ENCODE measurements at places on chromosomes 16 and 17.

DNA sequence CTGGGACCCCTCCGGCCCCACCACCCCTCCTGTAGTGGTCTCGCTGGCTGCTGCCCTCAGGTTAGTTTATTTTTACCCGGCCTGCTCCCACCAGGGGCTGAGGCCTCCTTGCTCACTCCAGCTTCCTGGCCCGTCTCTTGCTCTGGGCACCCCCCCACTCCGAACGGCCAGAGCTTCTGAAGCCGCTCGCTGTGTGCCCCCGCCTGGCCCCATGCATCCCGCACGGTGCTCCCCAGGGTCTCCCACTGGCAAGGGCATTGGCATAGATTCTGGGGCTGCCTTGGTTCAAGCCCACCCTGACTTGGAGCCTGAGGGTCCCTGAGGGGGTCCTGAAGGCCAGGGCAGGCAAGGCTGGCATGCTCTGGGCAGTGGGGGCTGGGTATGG is 186.4 kb downstream of the SEC14L1 start:
- DNase-seq, result no peak

DNA sequence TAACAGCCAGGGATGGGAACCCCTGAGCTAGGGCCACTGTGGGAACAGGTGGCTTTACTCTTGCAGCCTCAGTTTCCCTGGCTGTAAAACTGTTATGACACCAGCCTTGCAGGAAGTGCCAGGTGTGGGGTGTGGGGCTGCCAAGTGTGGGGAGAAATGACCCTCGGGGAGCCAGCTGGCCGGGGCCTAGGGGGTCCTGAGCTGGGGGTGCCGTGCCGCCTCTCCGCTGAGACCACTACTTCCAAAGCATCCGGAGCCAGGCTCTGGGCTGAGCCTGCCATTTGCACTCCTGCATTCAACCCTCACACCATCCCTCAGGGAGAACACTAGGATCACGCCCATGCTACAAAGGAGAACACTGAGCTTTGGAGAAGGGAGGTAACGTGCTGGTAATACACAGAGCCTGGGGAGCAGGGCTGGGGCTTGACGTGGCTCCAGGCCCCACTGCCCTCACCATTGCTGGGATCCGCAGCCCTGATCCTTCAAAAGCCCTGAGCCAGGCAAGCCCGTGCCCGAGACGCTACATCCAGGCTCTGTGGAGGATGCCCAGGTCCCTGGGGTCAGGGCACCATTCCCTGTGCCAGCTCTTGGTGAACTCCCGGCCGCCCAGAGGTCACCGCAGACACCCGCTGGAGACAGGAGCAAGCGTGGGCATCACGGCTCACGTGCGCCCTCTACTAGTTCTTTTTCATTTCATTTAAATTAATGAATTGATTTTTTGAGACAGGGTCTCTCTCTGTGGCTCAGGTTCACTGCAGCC is 28.8 kb upstream of the GINS2 start:
- DNase-seq, result peak; percentile 87

- DNase-seq, result no peak
Measured at GRCh38 chr17:12040478-12040877, 19.8 kb downstream of the MAP2K4 start.

DNA sequence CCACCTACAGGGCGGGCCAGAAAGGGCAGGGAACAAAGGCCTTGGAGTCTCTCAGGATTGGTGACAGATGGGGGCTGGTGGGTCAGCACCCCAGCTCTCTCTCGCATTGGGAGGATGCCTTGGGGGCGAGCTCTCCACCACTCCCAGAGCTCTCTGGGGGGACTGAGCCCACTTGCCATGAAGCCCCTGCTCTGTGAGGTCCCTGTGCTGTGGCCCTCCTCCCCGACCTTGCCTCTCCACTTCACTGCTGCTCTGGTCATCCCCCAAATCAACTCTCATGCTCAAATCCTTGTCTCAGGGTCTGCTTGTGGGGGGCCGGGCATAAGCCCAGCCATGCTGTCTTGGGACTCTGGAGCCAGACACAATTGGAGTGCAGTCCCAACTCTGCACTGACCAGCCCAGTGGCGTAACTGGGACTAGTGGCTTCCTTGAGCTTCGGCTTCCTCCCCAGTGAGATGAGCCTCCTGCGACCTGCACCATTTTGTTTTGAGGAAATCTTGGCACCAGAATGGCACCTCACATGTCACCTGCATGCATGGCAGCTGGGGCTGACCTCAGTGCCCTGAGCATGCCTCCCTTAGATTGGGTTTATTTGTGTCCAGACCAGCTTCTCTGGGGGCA is 184.5 kb downstream of the IRF8 start:
- peak; percentile 65 for DNase-seq

DNA sequence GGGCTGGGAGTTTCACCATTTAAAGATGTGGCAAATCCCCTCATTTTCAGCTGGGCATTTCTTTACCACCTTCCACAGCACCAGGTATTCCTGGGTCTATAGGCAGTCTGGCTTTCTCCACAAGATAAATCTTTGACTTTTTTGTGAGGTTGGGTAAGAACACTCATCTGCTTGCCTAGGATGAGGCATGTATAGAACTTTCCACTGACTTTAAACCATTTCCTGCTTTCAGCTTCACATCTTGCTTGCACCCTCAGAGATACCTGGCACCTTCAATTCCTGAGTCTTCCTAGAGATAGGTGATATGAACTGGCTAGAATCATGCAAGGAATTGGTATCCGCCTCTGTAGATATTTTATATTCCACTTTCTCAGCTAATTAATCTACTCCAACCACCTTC is 27.9 kb downstream of the SMURF2 start:
- DNase-seq, result no peak

- DNase-seq, result no peak
Measured at GRCh38 chr16:53668869-53669268, 34.8 kb downstream of the RPGRIP1L start.

GRCh38 chr16:73060892-73061490 is 13.1 kb upstream of the ZFHX3 start:
- peak; percentile 2 for DNase-seq

DNA sequence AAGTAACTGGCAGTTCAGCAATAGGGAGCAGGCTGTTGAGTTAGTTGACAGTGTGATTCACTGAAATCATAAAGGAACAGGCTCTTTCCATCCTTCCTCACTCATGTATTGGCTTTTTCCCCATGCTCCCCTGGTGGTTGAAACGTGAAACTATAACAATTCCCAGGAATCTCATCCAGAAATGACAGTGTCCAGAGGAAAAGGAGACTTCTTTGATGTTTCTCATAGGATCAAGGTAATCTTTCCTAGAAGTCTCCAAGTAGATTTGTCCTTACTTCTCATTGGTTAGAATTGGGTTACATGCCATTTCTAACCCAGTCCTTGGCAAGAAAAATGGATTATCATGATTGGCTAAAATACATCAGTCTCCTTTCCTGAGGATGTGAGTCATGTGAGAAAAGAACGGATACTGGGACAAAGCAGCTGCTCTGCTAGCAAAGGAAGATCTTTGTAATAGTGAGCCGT is 14.4 kb downstream of the TTC19 start:
- DNase-seq, result no peak

GRCh38 chr17:80852476-80853015 is 139.1 kb upstream of the CHMP6 start:
- peak; percentile 76 for DNase-seq

DNA sequence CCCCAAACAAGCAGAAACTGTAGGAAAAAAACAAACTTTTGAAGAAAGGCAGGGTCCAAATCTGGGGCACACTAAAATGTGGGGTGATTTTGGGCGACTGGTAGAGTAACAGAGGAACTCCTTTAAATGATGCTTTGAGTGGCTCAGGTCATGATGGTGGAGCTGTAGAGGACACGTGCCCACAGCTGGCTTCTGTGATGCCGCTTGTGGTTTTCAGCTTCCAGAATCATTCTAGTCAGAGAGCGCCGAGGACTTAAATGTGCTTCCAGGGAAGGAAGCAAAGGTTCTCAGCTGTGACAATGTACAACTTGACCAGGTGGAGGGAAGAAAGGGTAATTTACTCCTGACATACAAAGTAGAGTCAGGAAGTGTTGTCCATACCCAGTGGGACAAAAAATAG is 162.4 kb downstream of the LGALS9B start:
- DNase-seq, result no peak

DNA sequence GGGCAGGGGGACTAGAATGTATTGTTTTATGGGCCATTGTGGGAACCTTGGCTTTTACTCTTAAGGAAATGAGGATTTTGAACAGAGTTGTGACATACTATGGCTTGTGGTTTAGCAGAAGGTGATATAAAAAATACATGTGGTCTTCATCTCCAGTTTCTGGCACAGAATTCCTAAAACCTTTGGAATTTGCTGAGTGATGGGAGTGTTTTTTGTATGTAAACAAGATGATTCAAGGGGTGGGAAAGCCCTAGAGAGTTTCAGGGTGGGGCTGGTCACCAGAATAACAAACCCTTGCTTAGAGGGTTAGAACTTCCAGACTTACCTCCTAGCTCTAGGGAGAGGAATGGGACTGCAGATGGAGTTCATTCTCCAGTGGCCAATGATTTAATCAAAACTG is 316.1 kb downstream of the PHKB start:
- no peak for DNase-seq

DNA sequence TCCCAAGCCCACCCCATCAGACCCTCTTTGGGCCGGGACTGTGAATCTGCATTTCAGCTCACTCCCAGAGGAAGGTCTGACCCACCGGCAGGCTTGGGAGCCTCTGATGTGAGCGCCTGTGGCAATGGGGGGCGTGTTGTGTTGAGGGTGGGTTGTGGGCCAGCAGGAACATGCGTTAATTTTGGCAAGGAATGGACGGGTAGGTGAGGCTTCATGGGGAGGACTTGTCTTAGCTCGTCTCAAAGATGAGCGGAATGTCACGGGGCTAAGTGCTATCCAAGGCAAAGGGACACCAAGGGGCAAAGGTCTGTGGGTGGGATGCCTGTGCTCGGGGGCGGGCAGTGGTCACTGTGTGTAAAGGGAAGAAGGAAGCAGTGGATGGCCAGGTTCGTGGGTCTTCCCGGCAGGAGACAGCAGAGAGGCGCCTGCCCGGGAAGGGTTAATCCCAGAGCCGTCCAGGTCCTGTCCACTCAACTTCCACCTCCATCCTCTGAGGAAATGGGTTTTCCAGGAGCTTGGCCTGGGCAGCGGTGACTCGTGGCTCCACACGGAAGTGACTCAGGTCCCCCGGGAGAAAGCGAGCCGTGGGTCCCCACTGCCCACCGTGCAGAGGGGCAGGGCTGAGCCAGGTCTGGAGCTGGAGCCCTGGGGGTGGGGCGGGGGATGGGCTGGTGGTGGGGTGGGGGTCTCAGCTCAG is 17.4 kb downstream of the ADGRG1 start:
- no peak for DNase-seq

GRCh38 chr16:27317320-27317719 is 3.5 kb downstream of the IL4R start:
- DNase-seq, result peak; percentile 58

DNA sequence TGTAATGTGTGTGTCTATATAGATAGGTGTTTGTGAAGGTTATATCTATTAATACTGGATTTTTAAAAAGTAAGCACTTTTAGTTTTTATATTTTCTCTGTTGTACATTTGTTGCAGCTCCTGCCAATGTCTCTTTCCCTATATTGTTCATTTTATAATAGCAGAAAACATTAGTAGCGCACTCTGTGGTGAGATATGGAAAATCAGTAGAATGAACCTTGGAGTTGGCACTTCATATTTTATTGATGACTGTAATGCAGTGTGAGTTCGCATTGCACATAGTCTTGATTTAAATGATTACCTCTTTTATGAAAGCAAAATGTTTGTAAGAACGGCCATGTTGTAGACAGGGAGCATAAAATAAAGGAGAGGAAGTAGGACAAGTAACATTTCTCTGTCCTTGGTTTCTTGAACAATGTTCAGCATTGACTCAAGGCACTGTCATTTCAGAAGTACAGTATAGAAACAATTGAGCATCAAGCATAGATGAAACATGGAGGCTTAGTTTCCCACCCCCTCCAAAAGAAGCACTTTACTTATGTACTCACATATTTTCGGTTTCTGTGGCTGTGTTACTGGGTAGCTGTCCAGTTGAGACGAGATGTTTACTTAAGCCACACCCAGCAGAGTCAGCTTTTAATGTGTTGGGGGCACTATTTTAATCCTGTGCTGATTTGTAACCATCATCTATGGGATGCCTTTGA is 74.0 kb downstream of the TANC2 start:
- no peak for DNase-seq

- DNase-seq, result no peak
Measured at GRCh38 chr17:32783602-32784001, 93.3 kb downstream of the MYO1D start.

GRCh38 chr16:17397499-17397891 is 73.3 kb downstream of the XYLT1 start:
- DNase-seq, result no peak

DNA sequence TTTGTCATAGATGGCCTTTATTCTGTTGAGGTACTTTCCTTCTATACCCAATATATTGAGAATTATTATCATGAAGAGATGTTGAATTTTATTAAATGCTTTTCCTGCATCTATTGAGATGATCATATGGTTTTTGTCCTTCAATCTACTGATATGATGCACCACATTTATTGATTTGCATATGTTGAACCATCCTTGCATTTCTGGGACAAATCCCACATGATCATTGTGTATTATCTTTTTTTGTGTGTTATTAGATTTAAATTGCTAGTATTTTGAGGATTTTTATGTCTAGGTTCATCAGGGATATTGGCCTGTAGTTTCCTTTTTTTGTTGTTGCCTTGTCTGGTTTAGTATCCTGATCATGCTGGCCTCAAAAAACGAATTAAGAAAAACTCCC is 124.5 kb upstream of the CES5A start:
- no peak for DNase-seq

DNA sequence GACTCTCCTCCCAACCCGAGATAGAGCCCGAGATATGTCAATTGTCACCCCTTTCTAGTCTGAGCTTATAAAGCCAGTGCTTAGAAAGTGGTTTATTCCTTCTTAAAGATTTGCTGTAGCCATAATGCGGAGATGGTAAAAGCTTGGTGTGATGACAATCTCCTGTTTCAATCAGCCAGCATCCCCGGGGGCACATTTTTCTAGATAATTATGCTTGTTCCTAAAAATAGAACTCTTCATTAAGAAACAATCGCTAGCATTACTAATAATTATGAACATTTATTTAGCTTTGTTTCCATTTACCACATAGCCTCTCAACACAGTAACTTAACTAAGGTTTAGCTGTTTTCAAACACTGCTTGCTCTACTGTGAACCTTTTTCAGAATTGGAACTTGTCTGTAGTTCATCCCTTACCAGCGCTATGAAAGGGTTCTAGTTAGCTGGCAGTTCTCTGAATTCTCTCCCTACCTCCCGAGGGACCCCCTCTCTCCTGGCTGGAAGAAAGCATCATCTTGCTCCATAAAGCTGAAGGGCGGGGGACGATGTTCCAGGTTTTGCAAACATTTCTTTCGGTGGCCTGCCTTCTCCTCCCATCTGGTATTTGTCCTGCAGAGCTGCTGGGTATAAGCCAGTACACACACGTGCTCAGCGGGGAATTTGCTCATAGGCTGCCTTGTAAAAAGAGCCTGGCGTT is 922 bp upstream of the MRPL58 start:
- DNase-seq, result no peak

GRCh38 chr17:27485716-27486495 is 29.7 kb downstream of the KSR1 start:
- DNase-seq, result no peak

DNA sequence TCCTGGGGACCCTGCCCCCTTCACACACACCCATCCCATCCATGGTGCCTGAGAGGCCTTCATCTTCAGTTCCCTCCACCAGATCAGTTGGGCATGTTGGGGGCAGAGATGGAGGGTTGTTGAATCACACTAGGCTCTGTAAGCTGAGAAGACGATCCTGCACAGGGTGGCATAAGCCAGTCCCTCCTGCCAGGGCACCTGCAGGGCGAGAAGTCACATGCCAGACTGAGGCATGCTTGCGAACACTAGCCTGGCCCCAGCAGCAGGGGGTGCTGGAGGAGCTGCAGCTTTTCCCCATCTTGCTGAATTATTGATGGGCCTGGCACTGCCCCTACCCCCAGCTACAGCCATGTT is 6.1 kb upstream of the TBX2 start:
- DNase-seq, result no peak

GRCh38 chr16:29760567-29761279 is 14.9 kb upstream of the C16orf54 start:
- DNase-seq, result no peak

Data from posterior vena cava (tissue), 2 donors.